ENCODE measurements at places on chromosomes 3 and 15.
A peak's percentile ranks its signal among the peaks of the same experiment; 100 is the strongest.

- peaks cover 6% of the 10 kb centered on the region for H3K4me1 ChIP-seq
- H3K27ac ChIP-seq = no peak overlapping the region
- no peaks in the 10 kb centered on the region for H3K36me3 ChIP-seq
- H3K27me3 ChIP-seq = peaks cover 5% of the 10 kb centered on the region
- H3K4me3 ChIP-seq = no peak overlapping the region
- DNase-seq = peak; percentile 15
Measured at GRCh38 chr3:72174040-72174439, 389.1 kb upstream of the PROK2 start.

- peaks cover 9% of the 10 kb centered on the region for H3K4me1 ChIP-seq
- peak overlapping the region; percentile 65 for H3K27ac ChIP-seq
- no peak overlapping the region for H3K4me3 ChIP-seq
- no peaks in the 10 kb centered on the region for H3K36me3 ChIP-seq
Measured at GRCh38 chr15:82122746-82123400, 77.1 kb upstream of the MEX3B start.

DNA sequence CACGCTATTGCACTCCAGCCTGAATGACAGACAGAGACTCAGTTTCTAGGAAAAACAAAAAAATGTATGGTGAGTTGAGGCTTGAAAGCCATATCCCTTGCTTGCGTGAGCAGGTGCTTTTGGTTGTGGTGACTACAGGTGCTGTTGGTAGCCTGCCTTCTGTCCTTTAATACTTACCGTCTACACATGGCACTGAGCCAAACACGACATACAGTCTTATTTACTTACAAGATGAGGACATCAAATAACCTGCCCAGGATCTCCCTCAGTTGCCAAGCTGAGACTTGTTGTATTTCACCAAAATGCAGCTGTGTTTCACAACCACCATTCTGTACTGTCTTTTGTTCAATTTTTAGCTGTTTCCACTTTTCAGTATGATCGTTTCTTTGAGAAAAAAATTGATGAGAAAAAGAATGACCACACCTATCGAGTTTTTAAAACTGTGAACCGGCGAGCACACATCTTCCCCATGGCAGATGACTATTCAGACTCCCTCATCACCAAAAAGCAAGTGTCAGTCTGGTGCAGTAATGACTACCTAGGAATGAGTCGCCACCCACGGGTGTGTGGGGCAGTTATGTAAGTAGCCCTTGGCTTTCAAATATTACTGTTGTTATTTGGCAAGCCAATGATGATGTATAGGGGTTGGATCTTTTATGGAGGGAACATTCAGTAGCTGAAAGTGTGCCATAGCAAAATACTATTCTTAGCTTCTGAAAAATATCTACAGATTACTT, 6.5 kb downstream of the ALAS1 start:
- peaks cover 1% of the 10 kb centered on the region for H3K4me1 ChIP-seq
- DNase-seq = no peak
- H3K36me3 ChIP-seq = peaks cover 30% of the 10 kb centered on the region
- H3K4me3 ChIP-seq = no peak overlapping the region
- H3K27me3 ChIP-seq = no peaks in the 10 kb centered on the region
- H3K27ac ChIP-seq = no peak overlapping the region

GRCh38 chr15:88242586-88243555, 13.7 kb downstream of the NTRK3 start:
- H3K4me1 ChIP-seq = peaks cover 2% of the 10 kb centered on the region
- no peaks in the 10 kb centered on the region for H3K27me3 ChIP-seq
- DNase-seq = no peak
- no peak overlapping the region for H3K4me3 ChIP-seq

DNA sequence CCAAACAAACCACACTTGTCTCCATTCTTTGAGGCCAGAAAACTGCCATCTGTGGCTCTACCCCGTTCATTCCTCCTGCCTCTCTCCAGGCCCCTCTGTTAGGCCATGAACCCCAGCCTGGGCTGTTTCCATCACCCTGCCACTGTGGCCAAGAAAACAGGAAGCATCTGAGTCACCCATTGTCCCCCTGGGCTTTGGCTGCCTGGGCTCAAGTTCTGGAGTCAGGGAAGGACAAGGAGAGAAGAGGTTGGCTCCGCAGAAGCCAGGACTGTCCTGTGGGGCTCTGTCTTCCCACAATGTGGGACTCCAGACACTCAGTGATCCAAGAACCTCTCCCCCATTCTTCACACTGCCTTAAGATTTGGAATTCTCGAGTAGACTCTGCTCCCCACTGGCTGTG, 14.8 kb upstream of the LCTL start:
- H3K4me3 ChIP-seq = no peak overlapping the region
- H3K27me3 ChIP-seq = peaks cover 4% of the 10 kb centered on the region
- no peak overlapping the region for H3K27ac ChIP-seq
- H3K36me3 ChIP-seq = no peaks in the 10 kb centered on the region
- H3K4me1 ChIP-seq = no peaks in the 10 kb centered on the region

DNA sequence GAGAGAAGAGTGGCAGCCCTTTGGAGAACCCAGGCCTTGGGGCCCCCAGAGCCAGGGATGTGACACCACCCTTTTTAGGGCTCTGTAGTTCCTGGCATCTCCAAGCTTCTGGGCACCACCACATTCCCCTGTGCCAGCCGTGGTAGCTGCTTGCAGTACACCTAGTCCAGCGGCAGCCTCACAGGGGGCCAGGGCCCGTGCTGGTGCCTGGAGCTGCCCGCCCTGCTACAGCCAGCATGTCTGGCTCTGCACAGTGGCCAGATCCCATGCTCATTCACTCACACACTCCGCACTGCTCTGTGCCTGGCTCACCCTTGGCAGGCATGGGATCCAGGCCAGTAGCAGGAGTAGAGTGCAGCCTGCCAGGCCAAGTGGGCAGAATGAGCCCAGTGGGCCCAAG, 351.6 kb upstream of the TMCO5A start:
- no peaks in the 10 kb centered on the region for H3K36me3 ChIP-seq
- no peaks in the 10 kb centered on the region for H3K27me3 ChIP-seq
- no peaks in the 10 kb centered on the region for H3K4me1 ChIP-seq
- no peak overlapping the region for H3K27ac ChIP-seq
- H3K4me3 ChIP-seq = no peak overlapping the region
- DNase-seq = no peak

- H3K4me1 ChIP-seq = peaks cover 20% of the 10 kb centered on the region
- H3K4me3 ChIP-seq = no peak overlapping the region
- no peak overlapping the region for H3K27ac ChIP-seq
- H3K36me3 ChIP-seq = no peaks in the 10 kb centered on the region
- DNase-seq = peak; percentile 65
Measured at GRCh38 chr3:86954747-86955146, 36.2 kb downstream of the VGLL3 start.

DNA sequence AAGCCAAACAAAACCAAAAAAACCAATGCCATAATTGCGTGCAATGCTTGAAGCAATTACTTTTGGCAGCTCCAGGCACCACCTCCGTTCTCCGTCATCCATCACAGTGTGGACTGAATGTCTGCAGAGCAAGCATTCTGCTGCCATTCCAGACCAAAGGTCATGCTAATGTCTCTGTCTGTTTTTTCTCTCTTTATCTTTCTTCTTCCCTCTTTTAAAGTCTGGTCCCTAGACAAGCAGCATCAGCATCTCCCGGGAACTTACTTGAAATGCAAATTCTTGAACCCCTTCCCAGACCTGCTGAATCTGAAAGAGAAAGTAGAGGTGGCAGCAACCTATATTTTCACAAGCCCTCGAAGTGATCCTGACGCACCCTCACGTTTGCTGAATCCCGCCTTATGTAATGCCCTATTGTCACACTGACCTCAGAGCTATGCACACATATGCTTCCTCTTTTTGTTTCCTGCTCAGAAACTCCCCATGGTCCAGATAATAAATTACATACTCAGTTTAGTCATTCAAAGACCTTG, 297.3 kb upstream of the PROK2 start:
- H3K4me3 ChIP-seq = no peak overlapping the region
- no peaks in the 10 kb centered on the region for H3K27me3 ChIP-seq
- peak; percentile 39 for DNase-seq
- H3K27ac ChIP-seq = no peak overlapping the region

DNA sequence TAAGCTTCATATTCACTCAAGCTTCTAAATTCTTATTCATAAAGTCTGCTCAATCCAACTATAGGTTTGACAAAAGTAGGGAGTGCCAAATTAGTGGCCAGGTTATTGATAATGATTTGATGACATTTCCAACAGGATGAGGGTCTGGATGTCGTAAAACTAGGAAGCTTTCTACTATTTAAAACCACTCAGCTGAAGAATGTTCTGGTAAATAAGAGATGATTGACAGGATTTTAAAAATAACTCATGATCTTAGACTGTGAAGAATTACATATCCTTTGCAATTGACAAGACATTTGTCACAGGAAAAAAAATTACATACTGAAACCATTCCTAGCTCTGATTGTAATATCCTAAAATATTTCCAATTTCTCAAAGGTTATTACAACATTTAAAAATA, 15.4 kb upstream of the TRIM59 start:
- H3K27ac ChIP-seq = no peak overlapping the region
- H3K4me1 ChIP-seq = no peaks in the 10 kb centered on the region
- no peaks in the 10 kb centered on the region for H3K27me3 ChIP-seq
- no peaks in the 10 kb centered on the region for H3K36me3 ChIP-seq
- DNase-seq = no peak

- H3K4me3 ChIP-seq = peak overlapping the region; percentile 98
- peaks cover 7% of the 10 kb centered on the region for H3K4me1 ChIP-seq
- DNase-seq = peak; percentile 96
Measured at GRCh38 chr3:14125193-14126016, 553 bp downstream of the TMEM43 start.

DNA sequence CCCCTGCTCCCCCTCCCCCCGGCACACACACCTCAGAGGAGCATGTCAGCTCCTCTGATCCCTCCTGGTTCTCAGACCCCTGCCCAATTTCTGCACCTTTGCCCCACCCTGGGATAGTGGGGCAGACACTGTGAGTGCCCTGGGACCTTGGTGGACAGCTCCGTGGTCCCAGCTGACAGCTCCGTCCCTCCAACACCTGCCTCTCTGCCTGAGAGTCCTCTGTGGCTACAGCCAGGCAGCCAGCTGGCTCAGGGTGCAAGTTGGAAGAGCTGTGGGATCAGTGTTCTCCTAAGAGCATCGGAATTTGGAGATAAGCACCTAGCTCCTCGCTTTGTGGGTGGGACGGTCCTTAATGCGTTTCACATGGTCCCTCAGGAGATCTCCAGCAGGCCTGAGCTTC, 43.7 kb upstream of the PGPEP1L start:
- DNase-seq = no peak
- H3K36me3 ChIP-seq = no peaks in the 10 kb centered on the region
- H3K4me3 ChIP-seq = no peak overlapping the region
- H3K27me3 ChIP-seq = no peaks in the 10 kb centered on the region
- no peak overlapping the region for H3K27ac ChIP-seq

- peaks cover 3% of the 10 kb centered on the region for H3K36me3 ChIP-seq
- H3K4me1 ChIP-seq = no peaks in the 10 kb centered on the region
- peak overlapping the region; percentile 6 for H3K27ac ChIP-seq
- no peaks in the 10 kb centered on the region for H3K27me3 ChIP-seq
- DNase-seq = no peak
Measured at GRCh38 chr15:68295014-68295805, 17.7 kb downstream of the FEM1B start.

GRCh38 chr3:41881233-41881821, 80.6 kb downstream of the ULK4 start:
- no peaks in the 10 kb centered on the region for H3K4me1 ChIP-seq
- DNase-seq = peak; percentile 30
- H3K36me3 ChIP-seq = no peaks in the 10 kb centered on the region
- no peaks in the 10 kb centered on the region for H3K27me3 ChIP-seq

- H3K4me3 ChIP-seq = peak within 1 kb of the TSS; percentile 84
- H3K4me1 ChIP-seq = peaks cover 3% of the 10 kb centered on the region
- H3K36me3 ChIP-seq = no peaks in the 10 kb centered on the region
- H3K27ac ChIP-seq = peak within 1 kb of the TSS; percentile 88
- DNase-seq = peak; percentile 96
- H3K27me3 ChIP-seq = no peaks in the 10 kb centered on the region
Measured at GRCh38 chr3:25427942-25428788, at the start of gene RARB. TSS of gene RARB (plus strand) at chr3:25428263. CDS start at chr3:25428732, 469 bp downstream.

GRCh38 chr3:4972652-4973643, 6.3 kb upstream of the BHLHE40 start:
- no peaks in the 10 kb centered on the region for H3K36me3 ChIP-seq
- peaks cover 6% of the 10 kb centered on the region for H3K4me1 ChIP-seq
- H3K4me3 ChIP-seq = no peak overlapping the region
- DNase-seq = no peak
- H3K27ac ChIP-seq = no peak overlapping the region
- no peaks in the 10 kb centered on the region for H3K27me3 ChIP-seq

DNA sequence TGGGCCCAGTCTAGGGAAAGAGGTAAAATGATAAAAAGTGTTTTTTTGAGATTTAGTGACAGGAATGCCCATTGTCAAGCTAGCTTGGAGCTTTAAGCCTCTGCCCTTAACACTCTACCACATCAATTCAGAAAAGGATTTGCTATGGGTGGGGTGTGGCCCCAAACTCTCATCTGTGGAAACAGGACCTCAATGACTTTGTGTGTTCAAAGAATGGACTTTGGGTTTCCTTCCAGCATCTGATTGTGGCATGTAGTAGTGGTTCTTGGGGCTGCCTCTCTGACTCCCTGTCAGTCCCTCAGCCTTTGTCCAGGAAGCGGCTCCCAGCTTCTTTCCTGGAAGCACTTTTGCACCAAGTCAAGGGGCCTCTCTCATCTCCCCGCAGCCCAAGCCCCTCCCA, 56.1 kb downstream of the CCNL1 start:
- no peaks in the 10 kb centered on the region for H3K27me3 ChIP-seq
- peaks cover 4% of the 10 kb centered on the region for H3K4me1 ChIP-seq

- DNase-seq = peak; percentile 98
- H3K4me1 ChIP-seq = no peaks in the 10 kb centered on the region
- no peaks in the 10 kb centered on the region for H3K36me3 ChIP-seq
- no peaks in the 10 kb centered on the region for H3K27me3 ChIP-seq
- H3K27ac ChIP-seq = no peak overlapping the region
Measured at GRCh38 chr3:197317250-197317963, 19.0 kb upstream of the DLG1 start.

DNA sequence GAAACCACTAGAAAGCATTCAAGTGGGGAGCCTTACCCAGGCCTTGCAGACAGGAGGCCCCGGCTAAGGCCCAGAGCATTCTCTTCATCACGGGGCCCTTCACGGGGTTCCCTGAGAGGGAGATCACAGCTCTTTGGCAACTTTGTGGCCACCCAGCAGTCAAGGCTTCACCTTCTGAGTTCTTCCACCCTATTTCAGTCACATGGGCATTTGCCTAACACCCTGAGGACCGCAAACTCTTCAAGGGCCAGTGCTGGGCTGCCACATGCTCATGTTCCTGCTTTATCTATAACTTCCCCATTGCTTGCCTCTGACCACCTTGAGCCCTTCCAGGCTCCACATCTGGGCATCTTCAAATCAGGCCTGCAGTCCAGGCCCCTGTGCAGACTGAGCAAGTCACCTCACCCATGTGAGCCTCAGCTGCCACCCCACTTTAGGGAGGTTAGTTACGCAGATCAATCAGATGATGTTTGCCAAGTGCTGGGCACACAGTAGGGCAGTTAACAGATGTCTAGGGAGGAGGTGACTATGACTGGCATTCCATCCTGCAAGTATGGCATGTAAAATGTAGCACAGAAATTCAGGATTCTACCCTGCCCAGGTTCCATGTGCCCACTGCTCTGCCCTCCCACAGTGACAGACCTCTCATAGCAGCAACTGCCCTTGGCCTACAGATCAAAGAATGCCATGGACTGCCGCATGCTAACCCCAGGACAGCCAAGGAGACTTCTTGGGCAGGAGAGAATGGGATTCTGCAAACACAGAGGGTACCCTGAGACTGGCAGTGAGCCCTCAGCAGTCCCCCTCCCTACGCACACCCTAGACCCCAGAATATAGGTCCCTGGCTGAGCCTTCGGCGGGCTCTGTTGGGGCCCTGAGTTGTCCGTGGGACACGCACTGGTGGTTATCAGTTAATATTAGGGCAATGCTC, 37.6 kb upstream of the ZNF710 start:
- H3K4me3 ChIP-seq = no peak overlapping the region
- no peaks in the 10 kb centered on the region for H3K4me1 ChIP-seq
- H3K36me3 ChIP-seq = no peaks in the 10 kb centered on the region
- no peak overlapping the region for H3K27ac ChIP-seq
- H3K27me3 ChIP-seq = no peaks in the 10 kb centered on the region
